ENCODE measurements at places on chromosomes 16 and 17.

- no peak for DNase-seq
Measured at GRCh38 chr16:53775106-53775820, 71.3 kb downstream of the FTO start.

DNA sequence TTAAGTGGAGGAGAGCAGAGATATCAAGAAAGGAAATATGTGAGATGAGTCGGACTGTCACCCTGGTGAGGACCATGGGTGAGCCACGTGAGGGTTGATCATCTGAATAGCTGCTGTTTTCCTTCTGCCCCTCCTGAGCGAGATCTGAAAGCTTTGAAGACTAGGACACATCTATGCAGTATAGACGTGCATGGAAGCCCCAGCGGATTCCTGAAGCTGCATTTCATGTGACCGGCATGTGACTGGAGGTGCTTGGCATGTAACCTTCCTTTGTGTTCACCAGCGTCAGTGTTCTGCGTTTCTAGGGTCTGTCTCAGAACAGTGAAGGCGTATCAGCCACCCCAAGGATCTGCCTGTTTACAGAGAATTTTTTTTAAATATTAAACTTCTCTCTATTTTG lies 75.1 kb downstream of the MSI2 start:
- DNase-seq: no peak

DNA sequence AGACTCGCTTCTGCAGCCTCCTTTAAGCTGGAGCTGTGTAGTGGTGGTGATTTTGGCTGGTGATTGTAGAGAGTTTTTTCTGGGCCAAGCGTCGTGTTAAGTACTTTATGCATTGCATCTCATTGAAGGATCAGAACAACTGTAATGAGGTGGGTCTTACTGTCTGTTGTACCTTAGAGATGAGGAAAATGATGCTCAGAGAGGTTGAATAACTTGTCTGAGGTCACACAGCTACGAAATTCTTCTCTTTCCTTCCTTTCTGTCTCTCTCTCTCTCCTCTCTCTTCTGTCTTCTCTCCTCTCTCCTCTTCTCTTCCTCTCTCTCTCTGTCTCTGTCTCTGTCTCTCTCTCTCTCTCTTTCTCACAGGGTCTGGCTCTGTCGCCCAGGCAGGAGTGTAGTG lies 82.8 kb downstream of the CNGB1 start:
- DNase-seq: no peak

DNA sequence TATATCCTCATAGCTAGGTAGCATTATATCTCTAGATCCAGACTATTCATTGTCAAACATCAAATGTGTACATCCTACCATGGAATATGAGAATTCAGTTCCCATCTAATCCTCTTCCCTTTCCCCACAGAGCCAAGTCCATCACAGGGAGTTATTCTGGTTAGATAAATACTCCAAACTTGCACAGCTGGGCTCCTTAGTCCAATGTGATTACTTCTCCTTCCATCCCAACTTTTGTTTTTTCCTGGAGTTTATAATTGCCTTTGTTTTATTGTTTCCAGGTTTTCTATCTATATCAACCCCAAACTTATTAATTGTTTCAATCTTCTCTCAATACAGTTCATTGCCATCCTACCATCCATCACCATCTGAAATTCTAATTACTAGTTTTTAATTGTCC lies 59.9 kb downstream of the MYH11 start:
- no peak for DNase-seq

DNA sequence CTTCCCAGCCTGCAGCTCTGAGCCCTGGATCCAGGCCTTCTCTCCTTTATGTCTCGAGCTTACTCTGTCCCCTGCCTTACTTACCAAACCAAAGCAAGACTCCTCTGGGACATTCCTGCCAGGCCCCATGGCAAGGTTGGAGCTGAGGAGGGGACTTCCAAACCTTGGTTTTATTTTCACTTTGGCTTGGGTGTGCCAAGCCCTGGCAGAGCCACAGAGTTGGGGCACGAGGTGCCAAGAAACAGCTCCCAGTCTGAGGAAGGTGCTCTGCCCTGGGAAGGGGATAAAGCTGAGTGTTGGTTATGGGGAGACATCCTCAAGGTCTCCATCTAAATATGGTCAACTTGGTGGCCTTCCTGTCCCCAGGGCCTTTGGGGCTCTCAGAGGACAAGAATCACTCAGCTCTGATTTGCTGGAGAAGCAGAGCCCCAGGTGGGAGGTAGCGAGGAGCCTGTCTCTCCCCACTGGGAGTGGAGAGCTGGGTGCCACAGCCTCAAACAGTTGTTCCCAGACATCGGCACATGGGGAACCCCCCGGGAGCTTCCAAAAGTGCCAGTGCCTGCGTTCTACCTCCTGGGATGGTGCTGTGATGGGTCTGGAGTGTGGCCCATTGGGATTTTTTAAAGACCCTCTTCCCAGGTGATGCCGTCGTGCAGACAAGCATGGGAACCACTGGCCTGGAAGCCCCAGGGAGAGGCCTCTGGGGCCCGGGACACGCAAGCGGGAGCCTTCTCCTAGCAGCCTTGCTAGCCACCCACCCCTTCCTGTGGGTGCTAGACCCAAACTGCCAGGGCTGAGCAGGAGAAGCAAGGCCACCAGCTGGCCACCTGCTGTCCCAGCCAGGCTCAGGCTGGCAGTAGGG lies 10.3 kb downstream of the NLRC5 start:
- no peak for DNase-seq

GRCh38 chr16:8912793-8913192 lies 30.6 kb downstream of the LITAFD start:
- DNase-seq: no peak

DNA sequence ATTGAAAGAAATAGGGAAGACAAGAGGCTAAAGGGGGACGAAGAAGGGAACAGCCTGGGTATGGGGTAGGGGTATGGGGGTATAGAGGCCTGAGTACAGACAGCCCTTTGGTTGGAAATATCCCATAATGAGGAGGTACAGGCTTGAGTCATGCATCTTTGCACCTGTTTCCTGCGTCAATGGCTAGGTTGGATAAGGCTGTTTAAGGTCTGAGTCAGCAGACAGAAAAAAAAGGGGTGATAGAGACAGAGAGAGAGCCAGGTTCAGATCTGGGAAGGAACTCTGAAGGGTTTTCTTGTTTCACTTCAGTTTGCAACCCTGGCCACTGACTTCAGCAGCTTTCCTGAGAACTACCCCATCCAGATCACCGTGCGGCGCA lies 8.5 kb downstream of the FNDC8 start:
- no peak for DNase-seq

GRCh38 chr17:63960006-63960405 lies 12.7 kb downstream of the SCN4A start:
- no peak for DNase-seq

GRCh38 chr17:50137042-50137441 lies 7.1 kb upstream of the SAMD14 start:
- DNase-seq: no peak

GRCh38 chr16:65537336-65537735 lies 415.5 kb upstream of the CDH11 start:
- no peak for DNase-seq

DNA sequence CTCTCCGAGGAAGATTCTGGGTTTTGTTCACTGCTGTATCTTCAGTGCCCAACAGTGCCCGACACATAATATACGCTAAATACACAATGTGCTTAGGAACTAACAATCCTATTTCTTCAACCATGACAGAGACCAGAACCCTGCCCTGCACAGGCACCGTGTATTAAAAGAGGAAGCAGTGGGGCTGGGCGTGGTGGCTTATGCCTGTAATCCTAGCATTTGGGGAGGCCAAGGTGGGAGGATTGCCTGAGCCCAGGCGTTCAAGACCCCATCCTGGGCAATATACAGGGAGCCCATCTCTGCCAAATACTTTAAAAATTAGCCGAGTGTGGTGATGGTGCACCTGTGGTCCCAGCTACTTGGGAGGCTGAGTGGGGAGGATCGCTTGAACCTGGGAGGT lies 19.3 kb downstream of the ARL2BP start:
- no peak for DNase-seq

- DNase-seq: no peak
Measured at GRCh38 chr17:77959926-77960521, 1.5 kb downstream of the TNRC6C start.

GRCh38 chr17:11807606-11808005 lies 189.7 kb downstream of the ZNF18 start:
- DNase-seq: no peak

DNA sequence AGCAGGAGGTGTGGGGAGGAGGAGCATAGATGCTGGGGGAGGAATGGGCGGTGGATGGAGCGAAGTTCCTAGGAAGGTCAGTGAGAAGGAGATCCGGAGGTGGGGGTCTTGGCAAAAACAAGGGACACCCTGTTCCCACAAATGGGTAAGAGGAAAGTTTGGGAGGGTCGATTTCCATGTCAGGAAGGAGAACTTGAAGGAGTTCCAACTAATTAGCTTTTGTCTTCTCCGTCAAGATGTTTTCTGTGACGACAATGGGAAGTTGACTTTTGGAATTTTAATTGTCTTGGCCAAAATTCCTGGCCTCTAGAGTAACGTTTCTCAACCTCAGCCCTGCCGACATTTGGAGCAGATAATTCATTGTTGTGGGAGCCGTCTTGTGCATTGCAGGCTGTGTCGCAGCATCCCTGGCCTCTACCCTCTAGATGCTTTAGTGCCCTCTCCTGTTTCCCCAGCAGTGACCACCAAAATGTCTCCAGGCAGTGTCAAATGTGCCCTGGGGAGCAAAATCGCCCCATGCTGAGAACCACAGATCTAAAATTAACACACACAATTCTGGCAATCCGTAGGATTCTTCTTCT lies 97.1 kb downstream of the PITPNC1 start:
- peak; percentile 67 for DNase-seq

DNA sequence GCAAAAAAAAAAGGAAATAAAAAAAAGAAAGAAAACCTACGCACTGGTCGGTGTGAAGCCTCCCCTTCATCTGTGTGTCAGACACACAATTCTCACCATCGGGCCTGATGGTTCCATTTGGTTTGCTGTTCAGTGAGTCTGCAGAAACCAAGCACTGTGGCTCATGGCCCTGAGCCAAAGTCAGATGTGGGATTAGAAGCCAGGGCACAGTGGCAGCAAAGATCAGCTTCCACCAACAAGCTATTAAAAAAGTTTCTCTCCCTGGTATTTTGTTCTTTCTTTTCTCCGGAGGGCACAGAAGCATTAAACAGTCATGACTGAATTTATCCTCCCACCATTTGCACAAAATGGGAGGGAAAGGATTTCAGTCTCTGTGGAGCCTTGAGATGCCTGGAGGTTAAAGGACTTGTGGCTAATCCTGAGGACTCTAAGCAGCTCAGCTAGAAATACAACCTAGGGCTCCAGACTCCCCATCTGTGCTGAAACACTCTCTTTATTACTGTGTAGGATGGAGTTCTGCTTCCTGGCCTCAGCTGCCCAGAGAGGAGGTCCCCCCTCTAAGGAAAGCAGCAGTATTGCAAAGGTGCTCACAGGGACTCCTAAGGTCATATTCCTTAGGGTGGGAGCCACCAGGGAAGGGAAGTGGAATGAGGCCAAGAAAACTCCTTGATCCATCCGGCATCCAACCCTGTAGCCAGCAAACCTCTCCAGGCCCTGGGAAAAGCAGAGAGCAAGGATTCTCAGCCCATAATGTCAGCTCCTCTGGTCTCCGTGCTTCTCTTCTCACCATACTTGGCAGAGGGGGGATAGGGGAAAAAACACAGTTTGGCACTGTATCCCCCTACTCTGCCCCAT lies 28.2 kb downstream of the SLC39A11 start:
- no peak for DNase-seq

DNA sequence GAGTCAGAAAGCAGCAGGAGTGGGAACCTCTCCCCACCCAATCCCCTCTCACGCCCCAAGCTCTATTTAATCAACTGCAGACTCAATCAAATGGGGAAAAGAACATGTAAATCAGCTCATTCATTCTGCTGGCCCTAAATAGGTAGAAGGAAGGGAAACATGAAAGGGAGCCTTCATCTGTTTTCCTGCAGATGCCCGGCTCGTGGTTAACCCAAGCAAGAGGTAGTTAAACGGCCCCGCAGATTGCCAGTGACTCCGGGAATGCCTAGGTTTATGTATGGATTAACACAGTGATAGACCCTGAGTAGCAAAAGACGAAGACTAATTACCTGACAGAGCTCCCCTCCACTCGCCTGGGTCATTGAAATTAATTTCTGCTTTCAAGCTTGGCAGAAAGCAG lies 542.0 kb downstream of the WWOX start:
- no peak for DNase-seq

DNA sequence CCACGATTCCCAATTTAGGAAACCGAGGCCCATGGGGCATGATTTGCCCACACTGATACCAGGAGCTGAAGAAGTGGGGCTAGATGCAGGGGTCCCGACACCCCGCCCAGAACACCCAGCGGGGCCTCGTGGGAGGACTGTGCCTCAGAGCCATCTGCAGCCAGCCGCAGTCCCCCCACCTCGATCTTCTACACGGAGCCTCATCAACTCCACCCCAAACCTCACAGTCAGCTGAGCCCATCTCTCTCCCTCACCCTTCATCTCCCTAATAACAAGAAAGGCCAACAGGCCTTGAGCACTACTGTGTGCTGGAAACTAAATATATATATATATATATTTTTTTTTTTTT lies 4.2 kb downstream of the ITGAE start:
- no peak for DNase-seq

DNA sequence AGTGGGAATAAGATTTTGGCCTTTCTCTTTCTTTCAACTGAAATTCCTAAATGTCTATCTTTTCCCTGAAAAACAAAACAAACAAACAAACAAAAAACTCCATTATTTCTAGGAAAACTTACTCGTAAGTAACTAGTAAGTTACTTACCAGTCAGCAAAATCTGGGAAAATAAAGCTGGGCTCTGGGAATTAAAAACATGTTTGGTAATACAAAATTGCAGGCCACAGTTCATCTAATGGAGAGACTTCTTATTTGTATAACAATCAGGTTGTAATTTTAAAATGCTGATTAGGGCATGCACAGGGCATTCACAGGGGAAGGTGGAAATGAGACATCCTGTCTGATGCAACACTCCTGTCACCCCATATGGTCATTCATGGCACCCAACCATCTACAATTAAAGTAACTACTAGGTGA lies 3.8 kb upstream of the WIPI1 start:
- DNase-seq: no peak

- DNase-seq: no peak
Measured at GRCh38 chr16:74923766-74924460, 61.0 kb downstream of the WDR59 start.

DNA sequence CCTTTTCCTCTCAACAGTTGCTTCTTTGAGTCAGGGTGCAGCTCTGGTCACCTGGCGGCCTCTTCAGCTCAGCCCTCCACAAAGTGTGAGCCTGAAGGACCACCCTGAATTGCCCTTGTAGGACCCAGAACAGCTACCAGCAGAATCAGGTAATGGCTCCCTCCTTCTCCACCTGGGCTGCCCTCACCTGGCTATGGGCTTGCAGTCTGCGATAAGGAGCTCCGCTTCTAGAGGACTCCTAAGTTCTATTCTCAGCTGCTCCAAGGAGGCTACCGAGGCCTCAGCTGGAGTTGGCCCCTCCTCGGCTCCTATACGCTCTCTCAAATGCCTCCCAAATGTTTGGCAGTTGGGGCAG lies 13.4 kb downstream of the SMIM5 start:
- no peak for DNase-seq

GRCh38 chr16:50204453-50205108 lies 51.5 kb downstream of the TENT4B start:
- DNase-seq: no peak

DNA sequence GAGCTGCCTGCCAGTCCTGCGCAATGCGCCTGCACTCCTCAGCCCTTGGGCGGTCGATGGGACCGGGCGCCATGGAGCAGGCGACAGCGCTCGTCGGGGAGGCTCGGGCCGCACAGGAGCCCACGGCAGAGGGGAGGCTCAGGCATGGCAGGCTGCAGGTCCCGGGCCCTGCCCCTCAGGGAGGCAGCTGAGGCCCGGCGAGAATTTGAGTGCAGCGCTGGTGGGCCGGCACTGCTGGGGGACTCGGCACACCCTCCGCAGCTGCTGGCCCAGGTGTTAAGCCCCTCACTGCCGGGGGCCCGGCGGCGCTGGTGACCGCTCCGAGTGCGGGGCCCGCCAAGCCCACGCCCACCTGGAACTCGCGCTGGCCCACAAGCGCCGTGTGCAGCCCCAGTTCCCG lies 13.6 kb upstream of the FADS6 start:
- no peak for DNase-seq
